Chondrocyte (in vitro differentiated cells): ENCODE measurements at places on chromosomes 11 and 22.

- H3K4me3 ChIP-seq: no peak overlapping the region
- H3K27me3 ChIP-seq: no peaks in the 10 kb centered on the region
- H3K27ac ChIP-seq: peak overlapping the region; percentile 79
- no peak for DNase-seq
- peaks cover 56% of the 10 kb centered on the region for H3K4me1 ChIP-seq
These were observed 531.7 kb downstream of the ETS1 start for GRCh38 chr11:128055576-128056217.

- no peak overlapping the region for H3K27ac ChIP-seq
- no peak for DNase-seq
- no peak overlapping the region for H3K4me3 ChIP-seq
- H3K27me3 ChIP-seq: no peaks in the 10 kb centered on the region
These were observed 22.0 kb downstream of the RSPH14 start for GRCh38 chr22:23119494-23120414.

- DNase-seq: no peak
- H3K4me1 ChIP-seq: no peaks in the 10 kb centered on the region
- no peak overlapping the region for H3K27ac ChIP-seq
- H3K36me3 ChIP-seq: no peaks in the 10 kb centered on the region
- no peak overlapping the region for H3K4me3 ChIP-seq
- peaks cover 25% of the 10 kb centered on the region for H3K27me3 ChIP-seq
These were observed 31.9 kb downstream of the POU2AF1 start for GRCh38 chr11:111347002-111347722.

GRCh38 chr22:28480000-28480715 lies 199.5 kb downstream of the TTC28 start:
- no peak overlapping the region for H3K27ac ChIP-seq
- peaks cover 3% of the 10 kb centered on the region for H3K4me1 ChIP-seq
- H3K4me3 ChIP-seq: no peak overlapping the region
- DNase-seq: no peak
- no peaks in the 10 kb centered on the region for H3K27me3 ChIP-seq

- DNase-seq: no peak
- no peaks in the 10 kb centered on the region for H3K27me3 ChIP-seq
- H3K4me1 ChIP-seq: peaks cover 47% of the 10 kb centered on the region
- no peak overlapping the region for H3K4me3 ChIP-seq
- no peak overlapping the region for H3K27ac ChIP-seq
- H3K36me3 ChIP-seq: no peaks in the 10 kb centered on the region
These were observed 132.7 kb upstream of the SESN3 start for GRCh38 chr11:95363708-95364107.
